Lower leg skin (tissue), 4 donors: ENCODE measurements at places on chromosomes 7 and 10. TPM values are rescaled to one million over a fixed set of nuclear protein-coding genes. Genes with fewer than 3 reads are reported as not detected.

- no peak for DNase-seq
Observed at GRCh38 chr10:3593611-3594010, 191.4 kb downstream of the KLF6 start.

- no peak for DNase-seq
Observed at GRCh38 chr10:51400392-51401096, 298.9 kb downstream of the CSTF2T start.

Gene LEP
- total RNA-seq: 0.54 TPM

DNA sequence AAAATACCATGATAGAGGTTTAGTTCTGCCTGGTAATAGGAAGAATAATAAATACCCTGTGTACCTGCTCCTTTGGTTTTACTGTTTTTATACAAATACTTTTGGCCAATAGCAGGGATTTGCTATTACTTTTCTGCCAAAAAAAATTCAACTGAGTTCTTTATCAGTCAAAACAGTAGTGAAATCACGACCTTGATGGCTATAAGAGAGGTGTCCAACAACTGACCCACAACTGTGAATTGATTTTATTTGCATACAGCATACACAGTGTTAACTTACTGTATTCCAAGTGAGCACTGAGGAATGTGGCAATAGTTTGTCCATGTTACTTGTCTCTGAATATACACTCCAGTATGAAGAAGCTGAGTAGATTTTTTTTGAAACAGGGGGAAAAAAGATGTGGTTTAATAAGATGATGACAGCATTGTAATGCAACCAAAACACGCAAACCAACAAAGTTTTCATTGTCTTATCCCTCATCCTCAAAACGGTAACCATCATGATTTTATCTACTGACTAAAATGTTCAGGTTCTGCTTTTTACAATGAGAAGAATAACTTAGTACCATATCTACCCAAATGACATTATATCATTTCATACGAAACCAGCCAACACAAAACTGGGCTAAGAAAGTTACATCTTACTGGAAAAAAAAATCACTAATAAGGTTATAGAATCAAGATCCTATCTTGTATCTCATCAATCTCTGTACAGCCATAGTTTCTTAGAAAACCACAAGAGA lies 63.3 kb downstream of the GSAP start:
- no peak for DNase-seq

Gene TMEM139
- 12.3 TPM for total RNA-seq

GRCh38 chr10:49001402-49001801 lies 61.8 kb upstream of the LRRC18 start:
- DNase-seq: no peak

DNA sequence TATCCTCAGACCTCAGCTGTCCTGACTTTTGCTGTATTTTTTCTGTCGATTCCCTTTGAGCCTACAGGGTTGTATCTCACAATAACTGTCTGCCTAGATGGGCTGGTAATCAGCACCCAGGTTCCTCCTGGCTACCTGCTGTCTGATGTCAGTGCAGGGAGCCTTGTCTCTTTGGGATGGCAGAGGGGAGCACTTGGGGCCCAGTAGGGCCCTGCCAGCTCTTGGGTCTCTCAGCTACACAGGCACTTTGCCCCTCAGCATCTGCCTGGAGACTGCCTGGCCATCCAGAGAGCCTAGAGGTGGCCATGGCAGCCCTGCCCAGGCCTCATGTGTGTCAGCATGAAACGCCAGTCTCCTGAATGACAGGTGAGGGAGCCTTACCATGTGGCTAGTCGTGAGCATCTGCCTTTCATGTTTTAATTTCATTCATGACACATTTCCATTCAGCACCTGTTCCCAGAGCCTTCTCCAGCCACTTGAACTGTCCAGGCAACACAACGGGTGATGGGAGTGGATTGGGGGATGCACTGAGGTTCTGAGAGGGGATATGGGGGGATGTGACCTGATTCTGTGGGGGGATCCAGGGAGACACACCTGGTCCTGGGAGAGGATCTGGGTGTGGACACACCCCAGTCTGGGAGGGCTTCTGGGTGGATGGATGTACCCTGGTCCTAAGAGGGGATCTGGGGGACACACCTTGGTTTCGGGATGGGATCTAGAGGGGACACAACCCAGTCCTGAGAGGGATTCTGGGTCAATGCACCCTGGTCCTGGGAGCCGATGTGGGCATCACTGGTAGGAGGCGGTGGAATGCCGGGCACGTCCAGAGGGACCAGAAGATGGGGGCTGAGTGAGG lies 21.9 kb downstream of the ADCY1 start:
- DNase-seq: no peak

DNA sequence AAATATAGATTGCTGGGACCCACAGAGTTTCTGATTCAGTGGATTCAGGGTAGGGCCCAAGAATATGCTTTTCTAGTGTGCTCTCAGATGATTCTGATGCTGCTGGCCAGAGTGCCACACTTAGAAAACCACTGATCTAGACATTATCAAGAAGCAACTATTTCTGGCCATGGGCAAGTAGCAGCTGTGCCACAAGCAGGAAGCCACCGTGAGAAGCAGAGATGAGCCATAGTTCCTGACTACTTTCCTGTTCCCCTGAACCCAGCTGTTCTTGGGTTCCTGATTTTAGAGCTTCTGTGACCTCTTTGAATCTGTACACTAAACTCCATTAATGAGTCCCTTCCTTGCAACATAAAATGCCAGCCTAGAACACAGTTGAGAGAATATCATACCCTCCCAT lies 38.1 kb upstream of the PIK3AP1 start:
- peak; percentile 69 for DNase-seq

- DNase-seq: no peak
Observed at GRCh38 chr10:76901701-76902100, 735.9 kb downstream of the KCNMA1 start.

Gene ZNF736
- 2.7 TPM for total RNA-seq

Gene PIP
- 148 TPM for total RNA-seq

DNA sequence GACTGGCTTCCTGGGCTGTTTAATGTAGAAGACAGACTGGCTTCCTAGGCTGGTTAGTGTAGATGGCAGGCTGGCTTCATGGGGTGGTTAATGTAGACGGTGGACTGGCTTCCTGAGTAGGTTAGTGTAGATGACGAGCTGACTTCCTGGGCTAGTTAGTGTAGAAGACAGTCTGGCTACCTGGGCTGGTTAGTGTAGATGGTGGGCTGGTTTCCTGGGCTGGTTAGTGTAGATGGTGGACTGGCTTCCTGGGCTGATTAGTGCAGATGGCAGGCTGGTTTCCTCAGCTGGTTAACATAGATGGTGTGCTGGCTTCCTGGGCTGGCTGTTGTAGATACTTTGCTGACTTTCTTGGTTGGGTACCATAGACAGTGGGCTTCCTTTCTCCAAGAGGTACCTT lies 122.9 kb upstream of the PPP2R2D start:
- DNase-seq: no peak

Gene TMEM229A
- not detected for total RNA-seq

Gene CCL24
- total RNA-seq: 2.0 TPM

GRCh38 chr10:70586348-70586930 lies 16.1 kb downstream of the PRF1 start:
- DNase-seq: no peak

- DNase-seq: no peak
Observed at GRCh38 chr7:54331311-54331710, 210.9 kb upstream of the VSTM2A start.

Gene GSDME
- 9.2 TPM for total RNA-seq

- no peak for DNase-seq
Observed at GRCh38 chr7:141128931-141129330, 55.1 kb downstream of the TMEM178B start.

DNA sequence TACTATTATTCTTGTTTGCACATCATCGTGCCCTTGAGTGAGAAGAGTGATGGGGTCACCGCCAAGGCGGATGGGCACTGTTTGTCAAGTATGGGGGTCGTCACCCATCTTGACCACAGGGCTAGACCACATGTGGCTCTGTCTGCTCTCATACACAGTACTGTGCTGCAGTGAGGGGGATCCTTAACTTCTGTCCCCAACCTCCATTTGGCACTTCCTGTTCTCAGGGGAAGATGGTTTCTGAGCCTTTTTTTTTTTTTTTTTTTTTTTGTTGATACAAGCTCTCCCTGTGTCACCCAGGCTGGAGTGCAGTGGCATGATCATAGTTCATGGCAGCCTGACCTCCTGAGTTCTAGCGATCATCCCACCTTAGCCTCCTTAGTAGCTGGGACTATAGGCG lies 13.6 kb downstream of the WBP1L start:
- no peak for DNase-seq

- DNase-seq: no peak
Observed at GRCh38 chr7:148379677-148380076, 210.9 kb upstream of the C7orf33 start.

Gene TMEM176B
- total RNA-seq: 16.6 TPM

GRCh38 chr7:158026636-158027265 lies 560.9 kb downstream of the PTPRN2 start:
- DNase-seq: peak; percentile 74

- no peak for DNase-seq
Observed at GRCh38 chr7:50413561-50413960, 36.6 kb downstream of the FIGNL1 start.

DNA sequence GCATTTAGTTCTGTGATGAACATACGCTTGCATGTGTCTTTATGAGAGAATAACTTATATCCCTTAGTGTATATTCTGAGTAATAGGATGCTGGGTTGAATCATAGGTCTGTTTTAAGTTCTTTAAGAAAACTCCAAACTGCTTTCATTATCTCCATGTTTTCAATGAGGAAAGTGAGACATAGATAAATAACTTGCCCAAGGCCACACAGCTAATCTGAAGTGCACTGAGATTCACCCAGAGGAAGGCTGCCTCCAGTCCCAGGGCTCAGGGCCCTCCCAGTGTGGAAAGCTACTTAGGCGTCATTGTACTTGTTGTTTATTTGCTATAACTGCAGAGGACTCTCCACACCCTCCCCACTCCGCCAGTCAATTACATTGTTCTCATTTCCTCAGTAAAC lies 126.7 kb downstream of the INHBA start:
- no peak for DNase-seq

Gene MBLAC1
- 1.6 TPM for total RNA-seq

DNA sequence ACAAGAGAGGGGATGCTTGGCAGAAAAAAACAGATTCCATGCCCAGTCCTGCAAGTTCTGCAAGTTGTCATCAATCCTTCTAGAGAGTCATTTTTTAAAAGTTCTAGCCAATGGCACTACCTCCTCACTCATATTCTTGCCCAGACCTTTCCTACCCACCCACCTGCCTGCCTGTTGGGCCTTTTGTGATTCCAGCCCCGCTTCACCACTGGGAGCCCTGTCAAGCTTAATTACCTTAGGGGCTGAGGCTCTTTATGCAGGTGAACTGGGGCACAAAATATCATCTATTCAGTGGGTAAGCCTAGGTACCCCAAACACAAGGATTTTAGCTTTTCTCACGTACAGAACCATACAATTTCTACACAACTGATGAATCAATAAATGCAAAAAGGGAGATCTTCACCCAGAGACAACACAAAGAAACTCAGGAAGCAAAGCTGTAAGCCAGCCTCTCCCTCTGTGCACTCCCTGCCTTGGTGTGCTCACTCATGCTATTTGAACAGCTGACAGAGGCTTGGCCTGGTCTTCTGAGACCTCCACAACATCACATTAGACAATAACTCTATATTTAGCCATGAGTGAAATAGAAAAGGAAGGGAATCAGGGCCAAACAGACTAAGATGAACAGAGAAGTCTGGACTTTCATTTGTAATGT lies 222.6 kb downstream of the HTR7 start:
- no peak for DNase-seq

Gene IKZF1
- total RNA-seq: 10.8 TPM

Gene UNCX
- total RNA-seq: not detected

DNA sequence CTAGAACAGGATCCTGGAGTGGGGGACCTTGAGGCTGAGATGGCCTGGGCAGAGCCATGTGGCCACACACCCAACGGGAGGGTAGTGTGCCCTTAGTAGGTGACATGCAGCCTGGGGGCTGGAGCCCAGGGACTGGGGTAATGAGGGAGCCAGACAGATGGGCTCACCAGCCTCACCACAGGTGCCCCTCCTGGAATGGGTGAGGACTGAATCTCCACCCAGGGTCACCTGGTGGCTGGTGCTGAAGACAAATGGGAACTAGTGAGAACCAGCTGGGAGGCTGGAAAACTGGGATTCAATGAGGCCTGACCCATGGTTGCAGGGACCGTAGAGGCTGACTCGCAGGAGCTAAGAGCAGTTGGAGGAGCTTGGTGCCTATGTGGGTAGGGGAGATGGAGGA lies 6.1 kb downstream of the ZP3 start:
- no peak for DNase-seq

DNA sequence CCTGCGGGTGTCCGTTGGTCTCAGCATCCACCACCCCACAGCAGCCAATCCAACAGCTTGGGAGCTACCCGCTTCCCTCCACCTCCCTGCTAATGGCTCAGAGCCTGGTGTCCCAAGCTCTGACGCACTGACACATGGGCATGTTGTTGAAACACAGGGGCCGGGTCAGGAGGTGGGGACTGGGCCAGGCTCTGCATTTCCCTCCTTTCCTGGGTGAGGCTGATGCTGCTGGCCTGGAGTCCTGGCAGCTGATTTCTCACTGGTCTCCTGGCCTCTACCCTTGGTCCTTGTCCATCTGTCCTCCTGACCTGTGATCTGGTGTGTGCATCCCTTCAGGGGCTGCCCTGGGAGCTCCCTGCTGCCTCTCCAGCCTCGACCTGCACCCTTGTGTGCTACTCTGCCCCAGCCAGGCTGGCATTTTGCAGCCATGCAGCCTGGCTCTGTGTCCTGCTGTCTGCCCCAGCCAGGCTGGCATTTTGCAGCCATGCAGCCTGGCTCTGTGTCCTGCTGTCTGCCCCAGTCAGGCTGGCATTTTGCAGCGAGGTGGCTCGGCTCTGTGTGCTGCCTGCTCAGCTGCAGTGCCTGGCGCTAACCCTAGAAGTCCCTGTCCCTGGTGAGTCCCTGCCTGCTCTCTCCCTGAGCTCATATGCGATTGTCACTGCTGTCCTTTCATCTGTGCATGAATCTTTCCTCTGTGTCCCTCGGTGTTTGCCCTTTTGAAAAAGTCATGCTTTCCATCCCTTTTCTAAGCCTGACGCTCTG lies 14.0 kb downstream of the AMZ1 start:
- peak; percentile 64 for DNase-seq

DNA sequence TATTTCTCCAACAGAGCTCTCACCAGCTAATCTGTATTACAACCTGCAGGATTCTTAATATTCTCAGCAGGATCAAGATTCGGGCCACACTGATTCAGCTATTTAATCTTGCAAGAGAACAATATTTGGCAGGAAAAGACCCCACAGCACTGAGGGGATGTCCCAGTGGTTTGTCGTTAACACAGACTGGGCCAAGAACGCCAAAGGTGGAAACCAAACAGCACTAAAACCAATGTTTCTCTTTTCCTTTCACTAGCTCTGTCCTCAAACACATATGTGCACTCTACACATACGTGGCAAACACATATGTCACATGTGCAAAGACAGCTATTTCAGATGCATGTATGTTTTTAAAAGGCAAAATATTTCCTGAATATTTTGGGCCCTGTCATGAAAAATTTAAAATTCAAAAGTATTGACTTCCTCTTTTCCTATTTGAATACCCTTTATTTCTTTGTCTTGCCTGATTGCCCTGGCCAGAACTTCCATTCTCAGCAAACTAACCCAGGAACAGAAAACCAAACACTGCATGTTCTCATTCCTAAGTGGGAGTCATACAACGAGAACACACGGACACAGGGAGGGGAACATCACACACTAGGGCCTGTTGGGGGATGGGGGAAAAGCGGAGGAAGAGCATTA lies 51.7 kb upstream of the NEBL start:
- DNase-seq: no peak

Gene EXOC6
- total RNA-seq: 6.2 TPM

Gene AKR1C8
- not detected for total RNA-seq

Gene TMEM130
- not detected for total RNA-seq
